ENCODE measurements at places on chromosomes 6 and 20. TPM values are rescaled to one million over a fixed set of nuclear protein-coding genes. Genes with fewer than 3 reads are reported as not detected.

DNA sequence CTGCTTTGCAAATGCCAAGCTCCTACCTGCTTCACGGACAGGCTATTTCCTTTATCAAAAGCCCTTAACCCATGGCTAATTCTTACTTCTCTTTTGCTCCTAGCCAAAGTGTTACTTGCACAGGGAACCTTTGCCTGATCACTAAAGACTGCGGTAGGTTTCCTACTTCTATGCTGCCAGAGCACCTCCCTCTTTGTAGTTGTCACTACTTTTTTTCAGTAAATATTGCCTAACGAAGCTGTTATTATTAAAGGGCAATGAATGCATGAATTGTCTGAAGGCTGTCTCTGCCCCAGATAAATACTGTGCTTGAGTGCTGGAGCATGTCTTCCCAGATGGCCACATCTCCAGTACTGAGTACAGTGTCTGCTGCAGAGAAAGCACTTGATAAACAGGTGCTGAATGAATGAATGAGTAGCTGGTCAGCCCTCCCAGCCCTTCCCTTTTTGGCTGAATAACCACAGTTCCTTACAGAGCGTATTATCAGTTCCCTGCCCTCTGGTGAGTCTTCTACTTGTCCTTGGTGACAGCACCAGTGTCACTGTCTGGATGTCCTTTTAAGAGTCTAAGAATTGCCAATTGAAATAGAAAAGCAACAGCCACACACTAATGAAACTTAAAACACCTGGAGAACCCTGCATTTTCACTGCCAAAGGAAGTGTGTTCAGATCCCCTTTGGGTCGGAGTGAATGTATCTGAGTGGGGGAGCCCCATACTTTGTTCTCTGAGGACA is 73.6 kb upstream of the TRAF3IP2 start:
- no peak overlapping the region for H3K4me3 ChIP-seq
- peaks cover 18% of the 10 kb centered on the region for H3K4me1 ChIP-seq
- DNase-seq = no peak
- peaks cover 38% of the 10 kb centered on the region for H3K36me3 ChIP-seq

DNA sequence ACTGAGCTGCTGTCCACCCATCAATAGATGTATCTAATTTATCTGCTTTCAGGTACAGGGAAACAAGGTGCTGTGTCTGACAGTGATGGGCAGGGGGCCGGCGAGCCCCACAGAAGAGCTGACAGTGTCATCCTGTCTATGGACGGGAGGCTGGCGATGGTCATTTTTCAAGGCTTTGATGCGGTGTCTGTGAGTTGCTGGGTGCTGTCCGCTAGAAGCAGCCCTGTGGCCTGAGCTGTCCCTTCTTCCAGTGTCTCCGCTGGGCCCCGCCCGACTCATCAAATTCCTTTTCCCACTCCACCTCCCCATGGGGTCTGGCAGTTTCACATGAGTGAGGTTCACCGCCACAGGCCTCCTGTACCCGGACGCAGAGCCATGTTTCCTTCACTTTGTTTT is 161.4 kb upstream of the PMEPA1 start:
- H3K27me3 ChIP-seq = no peaks in the 10 kb centered on the region
- H3K4me1 ChIP-seq = no peaks in the 10 kb centered on the region
- H3K4me3 ChIP-seq = no peak overlapping the region
- no peaks in the 10 kb centered on the region for H3K36me3 ChIP-seq
- H3K27ac ChIP-seq = no peak overlapping the region
- DNase-seq = no peak

GRCh38 chr6:105981002-105981887 is 104.9 kb upstream of the PRDM1 start:
- H3K27ac ChIP-seq = no peak overlapping the region
- H3K4me3 ChIP-seq = peak overlapping the region; percentile 60
- DNase-seq = no peak
- no peaks in the 10 kb centered on the region for H3K36me3 ChIP-seq
- peaks cover 25% of the 10 kb centered on the region for H3K27me3 ChIP-seq

- H3K4me3 ChIP-seq = no peak overlapping the region
- no peaks in the 10 kb centered on the region for H3K27me3 ChIP-seq
- DNase-seq = no peak
- H3K27ac ChIP-seq = no peak overlapping the region
Observed at GRCh38 chr6:10687582-10687981, 6.8 kb downstream of the C6orf52 start.

DNA sequence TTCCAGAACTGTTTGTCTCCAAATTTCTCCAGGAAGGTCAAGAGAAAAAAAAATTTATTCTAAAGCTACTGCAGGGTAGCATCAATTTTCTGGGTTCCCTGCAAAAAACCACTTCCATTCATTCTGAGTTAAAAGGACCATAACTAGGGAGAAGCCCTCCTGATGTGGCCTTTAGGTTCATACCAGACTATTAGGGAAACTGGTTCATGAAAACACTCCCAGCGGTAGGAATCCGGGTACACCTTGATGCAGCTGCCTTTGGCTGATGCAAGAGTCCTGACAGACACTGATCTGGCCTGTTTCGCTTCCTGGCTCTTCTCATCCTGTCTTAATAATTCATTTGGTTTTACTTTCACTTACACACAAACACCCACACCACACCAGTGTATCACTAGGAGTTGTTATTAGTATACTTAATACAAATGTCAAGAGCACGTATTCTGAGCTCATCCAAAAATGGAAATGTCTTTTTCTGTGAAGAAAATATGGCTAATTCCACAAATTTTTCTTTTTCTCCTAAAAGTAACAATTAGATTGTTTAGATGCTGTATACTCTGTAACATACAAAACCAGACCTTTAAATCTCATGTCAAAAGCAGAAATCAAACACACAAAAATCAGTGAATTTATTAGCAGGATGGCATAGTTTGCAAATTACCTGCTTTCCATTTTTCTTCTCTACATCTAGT is 38.4 kb upstream of the ARHGAP18 start:
- no peaks in the 10 kb centered on the region for H3K36me3 ChIP-seq
- peak overlapping the region; percentile 43 for H3K4me3 ChIP-seq
- H3K27me3 ChIP-seq = no peaks in the 10 kb centered on the region
- peak; percentile 61 for DNase-seq
- H3K27ac ChIP-seq = peak overlapping the region; percentile 69

DNA sequence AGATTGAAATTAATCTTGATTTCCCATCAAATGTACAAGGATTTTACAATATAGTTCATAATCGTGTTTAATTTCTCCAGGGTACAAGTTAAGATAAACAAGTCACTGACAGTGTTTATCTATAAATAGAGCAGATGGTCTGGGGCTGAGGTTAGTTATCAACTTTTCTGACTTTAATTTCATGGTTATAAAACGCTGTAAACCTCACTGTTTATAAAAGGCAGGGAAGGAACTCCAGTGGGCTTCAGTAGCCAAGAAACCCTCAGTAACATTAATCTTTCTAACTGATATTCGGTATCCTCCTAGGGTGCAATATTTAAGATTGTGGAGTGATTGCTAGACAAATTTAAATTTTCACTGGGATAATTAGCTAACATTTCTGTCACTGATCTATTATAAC is 68.6 kb downstream of the GFRAL start:
- no peaks in the 10 kb centered on the region for H3K4me1 ChIP-seq
- no peak for DNase-seq
- H3K4me3 ChIP-seq = no peak overlapping the region
- H3K27me3 ChIP-seq = no peaks in the 10 kb centered on the region
- no peak overlapping the region for H3K27ac ChIP-seq

DNA sequence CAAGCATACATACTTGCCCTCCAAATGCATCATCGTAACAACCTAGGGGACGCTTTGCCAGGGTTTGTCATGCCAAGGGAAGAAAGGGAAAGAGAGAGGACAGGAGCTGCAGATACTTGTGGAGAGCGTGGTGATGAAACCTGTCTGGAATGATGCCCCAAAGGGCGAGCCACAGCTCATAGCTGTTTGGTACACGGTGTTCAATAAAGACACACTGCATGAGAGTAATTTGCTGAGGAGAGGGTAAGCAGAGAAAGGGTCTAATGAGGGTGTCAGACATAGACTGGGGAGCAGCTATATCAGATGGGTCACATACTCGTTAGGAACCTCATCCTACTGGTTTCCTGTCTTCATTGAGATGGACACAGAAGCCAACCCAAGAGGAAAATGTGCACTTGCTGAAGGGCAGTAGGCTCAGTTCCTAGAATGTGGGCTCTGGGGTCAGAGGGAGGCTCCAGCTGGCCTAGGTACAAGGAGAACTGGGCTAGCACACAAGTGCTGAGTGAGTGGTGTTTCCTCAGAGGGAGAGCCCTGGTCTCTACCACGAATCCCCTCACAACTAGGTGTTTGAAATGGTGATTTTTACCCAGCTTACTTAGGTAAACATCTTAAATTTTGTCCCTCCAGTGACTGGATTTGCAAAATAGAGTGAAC is 5.2 kb upstream of the FOXO3 start:
- H3K4me1 ChIP-seq = peaks cover 6% of the 10 kb centered on the region
- H3K4me3 ChIP-seq = no peak overlapping the region
- H3K27me3 ChIP-seq = no peaks in the 10 kb centered on the region
- no peak for DNase-seq
- H3K27ac ChIP-seq = no peak overlapping the region
- peaks cover 11% of the 10 kb centered on the region for H3K36me3 ChIP-seq

GRCh38 chr20:8670893-8671215 is 398.0 kb upstream of the PLCB4 start:
- no peak for DNase-seq
- H3K4me3 ChIP-seq = no peak overlapping the region
- H3K36me3 ChIP-seq = no peaks in the 10 kb centered on the region
- no peaks in the 10 kb centered on the region for H3K4me1 ChIP-seq
- no peaks in the 10 kb centered on the region for H3K27me3 ChIP-seq

GRCh38 chr20:9160757-9161156 is 91.9 kb downstream of the PLCB4 start:
- no peak overlapping the region for H3K27ac ChIP-seq
- H3K4me1 ChIP-seq = no peaks in the 10 kb centered on the region
- no peaks in the 10 kb centered on the region for H3K36me3 ChIP-seq
- H3K4me3 ChIP-seq = no peak overlapping the region

- no peak for DNase-seq
- peak overlapping the region; percentile 87 for H3K27ac ChIP-seq
- H3K4me3 ChIP-seq = peak overlapping the region; percentile 93
- no peaks in the 10 kb centered on the region for H3K4me1 ChIP-seq
- H3K36me3 ChIP-seq = no peaks in the 10 kb centered on the region
Observed at GRCh38 chr6:26232306-26232939, 132.6 kb upstream of the BTN3A2 start.

- H3K27me3 ChIP-seq = no peaks in the 10 kb centered on the region
- no peak overlapping the region for H3K4me3 ChIP-seq
- no peaks in the 10 kb centered on the region for H3K36me3 ChIP-seq
- no peak for DNase-seq
Observed at GRCh38 chr6:34570066-34570833, 14.1 kb upstream of the SPDEF start.

- no peak for DNase-seq
- no peak overlapping the region for H3K4me3 ChIP-seq
- no peak overlapping the region for H3K27ac ChIP-seq
- no peaks in the 10 kb centered on the region for H3K27me3 ChIP-seq
Observed at GRCh38 chr6:109452181-109452580, 3.4 kb downstream of the MICAL1 start.

DNA sequence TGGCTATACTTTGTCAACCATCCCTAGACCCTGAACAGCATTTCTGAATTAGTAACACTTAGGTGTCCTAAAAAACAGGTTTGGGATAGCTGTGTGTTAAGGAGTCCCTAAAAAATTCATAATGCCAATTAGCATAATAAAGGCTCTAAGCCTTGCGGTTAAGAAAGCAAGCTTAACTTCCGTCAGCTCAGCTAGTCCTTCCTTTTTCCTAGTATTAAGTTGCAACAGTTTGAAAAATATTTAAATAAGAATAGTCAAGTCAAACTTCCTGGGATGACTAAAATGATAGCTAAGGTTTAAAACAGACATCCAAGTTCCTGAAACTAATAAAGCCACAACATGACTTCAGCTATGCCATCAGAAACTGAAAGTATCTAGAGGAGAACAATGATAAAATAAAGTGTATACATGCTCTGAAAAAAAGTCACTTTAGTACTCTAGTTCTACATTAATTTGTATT is 3.5 kb downstream of the AKIRIN2 start:
- peaks cover 14% of the 10 kb centered on the region for H3K4me1 ChIP-seq
- peak overlapping the region; percentile 93 for H3K27ac ChIP-seq
- no peaks in the 10 kb centered on the region for H3K27me3 ChIP-seq
- peak overlapping the region; percentile 80 for H3K4me3 ChIP-seq

GRCh38 chr6:28586962-28587745 is 61.5 kb downstream of the GPX5 start:
- no peak overlapping the region for H3K27ac ChIP-seq
- H3K27me3 ChIP-seq = peaks cover 10% of the 10 kb centered on the region
- H3K4me3 ChIP-seq = peak overlapping the region; percentile 54
- H3K36me3 ChIP-seq = no peaks in the 10 kb centered on the region
- peak; percentile 57 for DNase-seq
- peaks cover 9% of the 10 kb centered on the region for H3K4me1 ChIP-seq

DNA sequence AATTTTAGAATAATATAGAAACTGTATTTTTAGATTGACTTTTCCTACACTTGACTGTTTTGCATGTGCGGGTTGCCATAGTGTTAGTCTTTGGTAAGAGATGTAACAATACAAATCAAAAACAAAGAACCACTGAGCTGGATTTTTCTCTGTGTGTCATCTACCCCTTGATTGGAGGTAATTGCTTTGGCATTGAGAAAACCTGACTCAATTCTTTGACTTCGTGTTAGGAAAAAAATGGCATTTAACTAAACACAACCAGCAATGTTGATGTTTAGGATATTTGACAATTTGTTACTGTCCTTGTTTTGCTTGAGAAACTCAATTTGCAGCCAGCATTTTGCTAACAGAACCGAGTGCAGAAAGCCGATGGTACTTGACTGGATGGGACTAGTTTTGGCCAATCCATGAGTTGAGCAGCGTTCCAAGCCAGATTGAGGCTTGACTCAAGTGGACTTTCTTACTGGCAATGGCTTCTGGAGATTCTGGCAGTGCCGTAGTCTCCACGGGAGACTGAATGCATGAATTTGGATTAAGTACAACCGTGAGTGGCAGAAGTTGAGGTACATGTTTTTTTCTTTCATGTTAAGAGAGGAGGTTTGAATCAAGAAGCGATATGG is 17.1 kb downstream of the TPBG start:
- H3K27ac ChIP-seq = no peak overlapping the region
- DNase-seq = no peak
- H3K36me3 ChIP-seq = no peaks in the 10 kb centered on the region
- no peaks in the 10 kb centered on the region for H3K4me1 ChIP-seq
- no peaks in the 10 kb centered on the region for H3K27me3 ChIP-seq
- H3K4me3 ChIP-seq = no peak overlapping the region

DNA sequence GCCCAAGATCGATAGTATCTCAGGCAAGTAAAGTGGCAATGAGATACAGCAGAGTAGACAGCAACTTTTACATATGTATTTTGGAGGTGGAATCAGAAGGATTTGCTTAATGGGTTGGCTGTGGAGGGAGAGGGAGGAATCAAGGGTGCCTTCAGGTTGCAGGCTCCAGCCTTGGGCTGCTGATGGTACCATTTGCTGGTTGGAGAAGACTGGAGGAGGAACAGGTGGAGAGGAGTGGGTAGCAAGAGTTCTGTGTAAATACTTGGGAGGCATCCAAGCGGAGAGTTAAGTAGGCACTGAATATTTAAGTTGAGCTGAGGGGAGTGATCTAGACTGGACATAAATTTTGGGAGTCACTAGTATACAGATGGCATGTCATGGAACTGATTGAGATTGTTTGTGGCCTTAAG is 5.2 kb downstream of the BICRAL start:
- H3K4me3 ChIP-seq = no peak overlapping the region
- H3K4me1 ChIP-seq = peaks cover 41% of the 10 kb centered on the region
- DNase-seq = no peak
- peak overlapping the region; percentile 100 for H3K27ac ChIP-seq
- peaks cover 14% of the 10 kb centered on the region for H3K36me3 ChIP-seq

The CGA gene
- total RNA-seq = not detected

The SIRPB1 gene
- total RNA-seq = 11.9 TPM

The LAMA2 gene
- total RNA-seq = 0.59 TPM

The EDEM2 gene
- 20.0 TPM for total RNA-seq

The C20orf96 gene
- total RNA-seq = 4.9 TPM

The PRL gene
- total RNA-seq = not detected

All from naive thymus-derived CD4-positive, alpha-beta T cell (primary cell).